ENCODE measurements at places on chromosomes 3 and 15.

DNA sequence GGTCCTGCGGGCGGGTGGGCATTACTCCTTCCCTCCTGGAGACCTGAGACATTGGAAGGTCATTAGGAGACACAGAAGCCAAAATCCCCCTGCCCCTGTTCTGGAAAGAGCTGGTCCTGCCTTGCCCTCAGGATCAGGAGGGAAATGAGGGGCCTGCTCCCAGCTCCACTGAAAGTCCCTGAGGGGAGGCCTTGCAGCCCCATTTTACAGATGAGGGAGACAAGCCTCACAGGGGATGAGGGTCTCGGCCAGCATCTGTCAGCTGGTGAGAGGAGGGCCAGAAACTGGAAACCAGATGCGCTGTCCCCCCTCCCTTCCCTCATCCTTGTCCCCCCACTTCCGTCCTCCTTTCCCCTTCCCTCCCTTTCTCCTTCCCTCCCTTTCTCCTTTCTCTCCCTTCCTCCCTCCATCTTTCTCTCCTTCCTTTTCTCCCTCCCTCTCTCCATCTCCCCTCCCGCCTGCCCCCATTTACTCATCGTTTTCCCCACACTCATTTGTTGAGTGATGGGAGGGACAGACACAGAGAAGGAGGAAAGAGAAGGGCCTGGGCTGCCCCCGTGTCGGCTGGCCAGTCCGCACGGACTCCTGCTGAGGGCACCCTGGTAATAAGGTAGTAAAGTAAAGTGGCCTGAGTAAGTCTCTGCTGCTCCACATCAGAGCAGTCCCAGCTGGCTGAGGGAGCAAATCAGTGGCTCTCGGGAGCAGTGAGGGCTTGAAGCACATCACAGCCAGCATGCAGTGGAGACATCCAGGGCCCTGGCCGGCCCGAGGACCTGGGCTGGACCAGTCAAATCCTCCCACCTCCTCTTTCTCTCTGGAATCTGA, 112.4 kb upstream of the ALDH1A3 start:
- no peak for DNase-seq

GRCh38 chr3:133197619-133198018, 159.4 kb downstream of the TMEM108 start:
- no peak for DNase-seq

DNA sequence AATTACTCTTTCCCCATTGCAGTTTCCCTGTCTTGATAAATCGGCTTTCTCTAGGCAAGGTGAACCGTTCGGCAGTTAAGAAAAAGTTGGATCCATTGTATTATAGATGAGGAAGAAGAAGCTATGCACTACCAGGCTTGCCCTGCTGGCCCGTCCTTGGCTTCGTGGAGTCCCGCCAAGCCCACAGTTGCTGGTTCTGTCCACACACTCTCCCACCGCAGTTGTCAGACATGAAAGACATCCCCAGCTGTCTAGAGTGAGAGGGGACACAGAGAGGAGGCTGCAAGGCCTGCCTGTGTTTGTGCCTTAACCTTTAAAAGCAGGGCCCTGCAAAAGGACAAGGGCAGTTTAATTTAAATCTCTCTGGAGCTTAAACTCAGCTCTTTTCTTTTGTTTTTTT, 47.2 kb upstream of the PLCL2 start:
- no peak for DNase-seq

DNA sequence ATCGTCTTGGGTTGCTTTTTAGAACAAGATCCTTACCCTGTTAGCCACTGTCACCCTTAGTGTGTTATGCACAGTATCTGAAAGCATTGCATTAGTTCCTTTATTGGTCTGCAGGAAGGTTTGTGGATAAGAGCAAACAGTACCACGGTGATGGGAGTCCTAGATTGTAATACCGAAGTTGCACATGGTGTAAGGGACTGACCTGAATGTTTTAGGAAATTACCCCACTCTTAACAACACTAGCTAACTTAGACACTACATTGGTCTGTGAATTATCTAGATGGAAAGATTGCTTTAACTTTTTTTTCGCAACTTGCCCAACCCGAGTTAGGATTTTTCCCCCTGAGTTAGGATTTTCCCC, 1.3 kb downstream of the STT3B start:
- DNase-seq: no peak

DNA sequence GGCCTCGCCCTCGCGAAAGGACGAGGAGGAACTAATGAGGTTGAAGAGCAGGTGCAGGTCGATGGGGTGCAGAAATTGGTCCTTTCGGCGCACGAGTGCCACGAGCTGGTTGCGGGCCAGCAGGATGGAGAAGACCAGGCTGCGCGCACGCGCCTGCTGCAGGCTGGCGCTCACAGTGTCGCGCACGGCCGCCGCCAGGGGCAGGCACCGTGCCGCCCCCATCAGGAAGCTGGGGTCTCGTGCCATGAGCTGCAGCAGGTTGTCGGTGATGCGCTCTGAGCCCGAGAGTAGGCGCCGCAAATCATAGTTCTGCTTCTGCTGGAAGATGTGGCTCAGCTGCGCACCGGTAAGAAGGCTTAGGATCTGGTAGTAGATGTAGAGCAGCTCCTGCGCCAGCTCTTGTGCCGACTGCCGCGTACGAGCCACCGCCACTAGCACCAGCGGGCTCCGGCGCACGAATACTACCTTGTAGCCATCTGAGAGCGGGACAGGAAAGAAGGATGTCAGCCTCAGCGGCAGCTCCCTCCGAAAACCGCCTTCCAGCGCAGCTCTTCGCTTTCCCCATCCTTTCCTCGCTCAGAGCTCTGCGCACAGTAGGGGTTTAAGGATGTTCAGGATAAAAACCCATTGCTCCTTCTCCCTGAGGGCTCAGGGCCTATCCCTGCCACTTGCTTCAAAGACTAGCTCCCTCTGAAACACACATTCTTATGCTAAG, 6.9 kb upstream of the MST1R start:
- no peak for DNase-seq

GRCh38 chr3:52779837-52780585, 2.6 kb downstream of the ITIH1 start:
- no peak for DNase-seq

- no peak for DNase-seq
These were observed 56.0 kb upstream of the LCTL start for GRCh38 chr15:66621491-66622467.

DNA sequence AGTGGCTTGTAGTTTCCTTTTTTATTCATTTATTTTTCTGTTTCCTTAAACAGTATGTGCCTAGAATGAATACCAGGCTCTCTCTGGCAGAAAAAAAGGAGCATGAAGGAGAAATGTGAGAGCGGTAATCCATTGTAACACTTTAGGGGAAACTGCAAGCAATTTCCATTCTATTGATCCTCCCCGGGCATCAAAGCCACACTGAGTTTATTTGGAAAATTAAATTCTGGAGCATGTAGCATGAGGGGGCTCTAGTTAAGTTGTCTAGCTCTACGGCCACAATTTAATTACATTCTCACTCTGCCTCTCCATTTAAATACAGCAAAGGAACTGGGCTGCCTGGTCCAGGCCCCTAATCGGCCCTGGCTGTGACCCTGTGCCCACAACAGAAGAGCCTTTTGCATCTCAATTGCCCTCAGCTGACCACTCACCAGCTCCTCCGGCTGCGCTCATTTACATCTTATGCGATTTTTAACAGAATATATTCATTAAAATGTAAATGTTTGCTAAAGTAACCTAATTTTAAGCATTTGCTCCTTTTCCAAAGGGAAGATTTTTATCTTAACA, 72.9 kb downstream of the MEGF11 start:
- no peak for DNase-seq

DNA sequence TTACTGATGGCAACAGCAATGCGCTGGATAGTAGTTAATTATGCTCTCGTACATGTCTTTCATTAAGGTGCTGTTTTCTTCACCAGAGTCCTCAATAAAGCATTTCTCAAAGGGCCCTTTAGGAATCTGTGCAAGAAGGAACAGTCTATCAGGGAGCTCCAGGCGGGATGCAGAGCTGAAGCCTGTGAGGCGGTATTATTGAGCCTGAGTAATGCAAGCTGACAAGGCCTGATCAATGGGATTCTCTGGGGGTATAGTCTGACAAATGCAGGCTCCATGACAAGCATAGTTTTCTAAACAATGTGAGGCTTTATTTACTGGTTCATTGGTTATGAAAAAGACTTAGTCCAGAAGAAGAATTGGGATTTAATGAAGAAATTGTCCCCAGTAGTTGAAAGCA, 530.9 kb upstream of the CBLB start:
- no peak for DNase-seq

DNA sequence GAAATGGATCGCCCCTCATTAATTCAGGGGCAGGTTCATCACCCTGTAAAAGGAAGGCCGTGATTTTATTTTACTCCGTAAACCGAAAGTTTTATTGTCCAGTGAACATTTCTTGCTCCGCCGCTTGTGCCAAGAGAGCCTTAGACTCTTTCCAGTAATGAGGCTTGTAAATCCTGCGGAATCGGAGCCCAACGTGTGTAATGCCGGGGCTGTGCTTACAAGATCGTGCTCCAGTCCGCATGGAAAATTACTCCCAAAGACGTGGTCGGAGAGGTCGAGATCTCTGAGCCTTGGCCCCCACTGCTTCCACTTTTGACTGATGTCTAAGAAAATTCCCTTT, 649 bp upstream of the PLOD2 start:
- DNase-seq: no peak
